ENCODE measurements at places on chromosomes 16 and 17.

DNA sequence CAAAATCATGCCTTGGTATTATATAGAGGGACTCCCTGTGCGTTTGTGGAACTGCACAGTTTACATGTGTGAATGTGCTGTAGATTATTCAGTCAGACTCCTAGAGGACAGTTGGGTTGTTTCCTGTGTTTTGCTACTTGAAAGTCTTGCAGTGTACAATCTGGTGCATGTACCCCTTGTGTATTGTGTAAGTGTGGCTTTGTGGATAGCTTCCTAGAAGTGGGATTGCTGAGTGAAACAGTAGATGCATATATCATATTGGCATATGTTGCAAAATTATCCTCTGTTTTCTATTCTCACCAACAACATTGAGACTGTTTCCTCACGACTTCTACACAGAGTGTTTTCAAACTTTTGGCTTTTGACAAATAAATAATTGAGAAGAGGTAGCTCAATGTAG, 263.7 kb downstream of the MAP2K6 start:
- DNase-seq, result no peak

DNA sequence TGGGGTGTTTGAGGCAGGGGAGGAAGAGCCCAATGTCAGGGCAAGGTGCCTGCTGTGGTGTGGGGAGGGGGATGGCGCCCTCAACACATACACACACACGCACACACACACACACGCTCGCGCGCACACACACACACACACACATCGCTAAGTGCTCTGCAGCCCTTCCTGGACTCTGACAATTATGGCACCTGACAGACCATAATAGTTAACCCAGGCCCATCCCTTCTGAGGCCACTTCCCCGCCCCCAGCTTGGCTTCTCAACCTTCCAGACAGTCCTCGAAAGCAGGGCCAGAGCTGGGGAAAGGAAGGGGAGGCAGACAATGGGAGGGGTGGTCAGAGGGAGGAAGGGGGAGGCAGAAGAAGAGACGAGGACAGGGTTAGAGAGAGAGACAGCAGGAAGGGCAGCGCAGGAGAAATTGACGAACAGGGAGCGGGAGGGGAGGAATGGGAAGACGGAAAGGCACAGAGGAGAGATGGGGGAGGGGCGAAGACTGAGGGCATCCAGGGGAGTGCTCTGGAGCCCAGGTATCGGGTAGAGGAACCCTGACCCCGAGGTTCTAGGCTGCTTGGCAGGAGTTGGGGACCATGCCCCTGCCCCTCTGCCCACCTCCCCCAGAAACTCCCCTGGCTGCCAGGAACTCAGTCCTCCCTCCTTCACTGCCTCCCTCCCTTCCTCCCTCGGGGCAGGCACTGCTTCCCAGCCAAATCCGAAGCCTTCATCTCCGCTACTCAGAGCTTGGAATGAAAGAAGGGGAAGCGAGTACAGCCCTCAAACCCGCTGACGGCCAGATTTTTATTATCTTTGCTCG, 4.0 kb downstream of the SRCIN1 start:
- no peak for DNase-seq

DNA sequence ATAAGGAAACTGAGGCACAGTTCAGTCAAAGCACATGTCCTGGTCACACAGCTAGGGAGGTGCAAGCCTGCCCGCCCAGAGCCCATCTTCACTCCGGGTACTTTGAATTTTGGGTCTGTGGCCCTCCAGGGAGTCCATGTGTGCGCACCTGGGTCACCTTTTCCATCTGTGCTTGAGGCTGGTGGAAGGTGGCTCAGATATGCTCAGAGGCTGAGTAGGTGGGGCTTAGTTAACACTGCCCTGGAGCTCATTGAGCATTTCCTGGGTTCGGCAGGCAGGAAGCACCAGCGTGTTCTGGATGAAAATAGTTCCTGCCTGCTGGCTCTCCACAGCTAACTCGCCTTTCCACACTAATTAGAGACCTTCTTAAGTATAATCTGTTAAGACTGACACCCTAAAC, 19.2 kb downstream of the FAM234A start:
- no peak for DNase-seq

- no peak for DNase-seq
Observed at GRCh38 chr16:66028510-66029216, 337.8 kb upstream of the CDH5 start.

DNA sequence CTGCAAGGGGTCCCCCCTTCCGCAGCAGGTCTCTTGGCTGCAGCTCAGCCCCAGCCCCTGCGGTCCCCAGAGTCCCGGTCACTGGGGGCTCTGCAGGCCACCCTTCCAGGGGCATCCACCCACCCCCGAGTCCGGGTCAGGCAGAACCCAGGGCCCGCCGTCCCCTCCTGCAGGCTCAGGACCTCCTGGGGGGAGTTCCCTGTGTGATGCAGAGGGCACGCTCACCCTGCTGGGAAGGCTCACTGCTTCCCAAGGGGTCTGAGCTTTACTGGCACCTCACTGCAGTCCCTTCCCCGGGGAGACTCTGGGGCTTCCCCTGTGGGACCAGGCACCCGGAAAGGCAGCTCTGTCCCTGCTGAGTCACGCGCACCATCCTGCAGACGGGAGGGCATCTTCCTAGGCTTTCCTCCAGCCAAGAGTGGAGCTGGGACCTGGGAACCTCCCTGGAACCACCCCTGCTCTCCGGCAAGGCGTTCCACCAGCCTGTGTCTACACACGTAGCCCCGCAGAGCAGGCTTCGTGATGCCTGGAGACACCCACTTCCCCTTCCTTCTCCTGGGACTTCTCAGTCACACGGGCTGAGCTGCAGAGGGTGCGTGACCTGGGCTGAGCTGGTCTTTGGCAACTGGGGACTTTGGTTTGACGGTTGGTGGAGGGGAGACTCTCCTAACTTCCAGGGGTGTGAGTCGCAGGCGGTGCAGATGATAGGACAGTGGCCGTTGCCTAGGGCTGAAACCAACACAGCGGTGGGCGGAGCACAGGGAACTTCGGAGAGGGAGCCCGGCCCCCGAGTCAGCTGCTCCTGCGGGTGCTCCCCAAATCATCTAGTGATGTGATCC, 23.4 kb downstream of the SLC25A10 start:
- no peak for DNase-seq

GRCh38 chr17:39563476-39563875, 44.2 kb downstream of the NEUROD2 start:
- no peak for DNase-seq

GRCh38 chr17:43900183-43900857, 7.0 kb downstream of the MPP2 start:
- DNase-seq, result peak; percentile 68

DNA sequence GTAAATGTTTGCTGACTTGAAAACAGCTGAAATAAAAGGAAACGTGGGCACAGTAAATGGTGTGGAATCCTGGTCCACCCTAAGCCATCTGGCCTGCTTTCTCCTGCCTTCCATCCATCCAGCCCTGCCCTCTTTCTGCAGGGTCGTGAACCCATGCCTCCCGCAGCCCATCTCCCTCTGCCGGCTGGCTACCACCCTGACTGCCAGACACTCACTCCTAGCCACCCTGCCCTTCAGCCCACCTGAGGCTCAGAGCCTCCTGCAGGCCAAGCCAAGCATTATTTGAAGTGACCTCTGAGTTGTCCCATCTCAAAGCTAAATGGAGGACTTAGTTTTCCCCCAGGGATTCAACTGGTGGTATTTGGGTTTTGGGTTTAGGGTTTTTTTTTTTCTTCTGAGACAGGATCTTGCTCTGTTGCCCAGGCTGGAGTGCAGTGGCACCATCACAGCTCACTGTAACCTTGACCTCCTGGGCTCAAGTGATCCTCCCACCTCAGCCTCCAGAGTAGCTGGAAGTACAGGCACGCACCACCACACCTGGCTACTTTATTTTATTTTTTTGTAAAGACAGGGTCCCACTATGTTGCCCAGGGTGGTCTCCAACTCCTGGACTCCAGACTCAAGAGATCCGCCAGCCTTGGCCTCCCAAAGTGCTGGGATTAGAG, 8.4 kb downstream of the ZDHHC1 start:
- no peak for DNase-seq

DNA sequence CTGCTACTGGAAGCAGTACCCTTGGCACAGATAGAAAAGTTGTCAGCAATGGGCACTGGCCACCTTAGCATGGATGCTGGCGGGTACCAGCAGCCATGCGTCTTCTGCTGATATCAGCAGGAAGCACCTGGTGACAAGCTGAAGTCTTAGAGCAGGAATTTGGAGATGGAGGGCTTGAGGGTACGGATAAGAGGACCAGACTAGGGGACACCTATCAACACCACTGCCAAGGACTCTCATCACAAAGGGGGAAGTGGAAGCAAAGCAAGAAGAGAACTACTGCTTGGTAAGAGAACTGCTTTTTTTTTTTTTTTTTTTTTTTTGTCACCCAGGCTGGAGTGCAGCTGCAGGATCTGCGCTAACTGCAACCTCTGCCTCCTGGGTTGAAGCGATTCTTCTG, 35.4 kb upstream of the LYRM9 start:
- DNase-seq, result no peak

DNA sequence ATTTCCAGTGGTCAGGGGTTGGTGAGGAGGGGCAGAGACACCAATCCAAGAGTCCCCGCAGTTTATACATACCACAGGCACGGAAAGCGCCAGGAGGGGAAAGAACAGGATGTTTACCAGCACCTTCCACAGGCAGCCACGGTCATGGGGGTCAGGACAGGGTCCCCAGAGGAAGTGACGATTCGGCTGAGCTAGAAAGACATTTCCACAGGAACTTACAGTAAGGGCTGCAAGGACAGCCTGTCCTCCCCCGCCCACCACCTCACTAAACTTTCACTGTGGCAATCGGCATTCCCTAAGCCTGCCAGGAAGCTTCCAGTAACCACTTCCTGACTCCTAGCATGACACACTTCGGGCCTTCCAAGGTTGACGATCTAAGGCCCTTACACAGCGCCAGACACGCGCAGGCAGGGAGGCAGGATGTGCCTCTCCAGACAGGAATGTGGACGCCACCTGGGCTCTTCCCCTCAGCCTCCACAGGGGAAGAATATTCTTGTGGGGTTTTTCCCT, 1.2 kb upstream of the MT2A start:
- DNase-seq, result peak; percentile 82

- DNase-seq, result no peak
Observed at GRCh38 chr17:34930283-34930682, 31.0 kb downstream of the CCT6B start.
